Pancreas (tissue), 10 donors: ENCODE measurements at places on chromosomes 3 and 15. TPM values are rescaled to one million over a fixed set of nuclear protein-coding genes. Genes with fewer than 3 reads are reported as not detected.

The BFSP2 gene
- not detected for total RNA-seq

The SPATA12 gene
- not detected for total RNA-seq

The LOXL1 gene
- 5.4 TPM for total RNA-seq

DNA sequence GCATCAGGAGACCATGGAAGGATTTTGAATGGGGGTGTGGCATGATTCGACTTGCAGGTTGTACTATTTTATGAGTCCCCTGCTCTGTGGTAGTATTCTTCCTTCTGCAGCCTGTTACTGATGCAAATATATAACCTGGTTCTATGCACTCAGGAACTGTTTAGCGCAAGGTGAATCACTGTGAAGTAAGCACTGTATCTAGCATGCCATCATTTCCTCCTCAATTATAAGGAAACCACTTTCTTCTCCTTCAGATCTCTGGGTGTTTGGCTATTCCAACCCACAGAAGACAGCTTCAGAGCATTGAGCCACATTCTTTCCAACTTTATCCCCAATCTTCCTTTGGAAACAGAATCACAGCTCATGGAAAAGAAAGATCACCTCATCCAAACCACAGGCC, 176.7 kb downstream of the DIPK2A start:
- no peak overlapping the region for H3K4me3 ChIP-seq
- H3K27ac ChIP-seq: no peak overlapping the region
- H3K4me1 ChIP-seq: no peaks in the 10 kb centered on the region
- no peak for DNase-seq
- H3K36me3 ChIP-seq: no peaks in the 10 kb centered on the region

- H3K4me3 ChIP-seq: no peak overlapping the region
- no peaks in the 10 kb centered on the region for H3K27me3 ChIP-seq
- no peak for DNase-seq
- no peaks in the 10 kb centered on the region for H3K36me3 ChIP-seq
Observed at GRCh38 chr15:84834969-84835368, 17.8 kb downstream of the ALPK3 start.

DNA sequence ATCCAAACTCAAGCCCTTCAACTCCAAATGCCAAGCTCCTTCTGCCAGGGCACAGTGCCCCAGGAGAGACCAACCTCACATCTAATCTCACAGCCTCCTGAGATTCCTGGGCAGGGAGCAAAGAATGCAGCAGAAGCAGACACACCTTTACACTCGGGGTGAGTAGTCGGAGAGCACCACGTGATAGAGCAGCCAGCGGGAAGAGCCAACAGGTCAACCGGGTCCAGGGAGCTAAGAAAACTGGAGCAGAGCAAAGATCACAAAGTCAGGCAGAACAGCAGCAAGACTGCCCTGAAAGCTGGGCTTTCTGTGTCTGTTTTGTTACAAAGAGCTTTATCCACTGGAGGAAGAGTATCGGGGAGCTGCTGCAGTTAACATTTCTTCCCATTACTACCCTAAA, 4.2 kb downstream of the B3GALNT1 start:
- H3K27me3 ChIP-seq: no peaks in the 10 kb centered on the region
- H3K27ac ChIP-seq: no peak overlapping the region
- H3K4me3 ChIP-seq: no peak overlapping the region
- H3K4me1 ChIP-seq: no peaks in the 10 kb centered on the region
- no peaks in the 10 kb centered on the region for H3K36me3 ChIP-seq

- H3K4me1 ChIP-seq: no peaks in the 10 kb centered on the region
- no peaks in the 10 kb centered on the region for H3K27me3 ChIP-seq
- no peak overlapping the region for H3K4me3 ChIP-seq
Observed at GRCh38 chr3:18098960-18099587, 326.1 kb downstream of the SATB1 start.

DNA sequence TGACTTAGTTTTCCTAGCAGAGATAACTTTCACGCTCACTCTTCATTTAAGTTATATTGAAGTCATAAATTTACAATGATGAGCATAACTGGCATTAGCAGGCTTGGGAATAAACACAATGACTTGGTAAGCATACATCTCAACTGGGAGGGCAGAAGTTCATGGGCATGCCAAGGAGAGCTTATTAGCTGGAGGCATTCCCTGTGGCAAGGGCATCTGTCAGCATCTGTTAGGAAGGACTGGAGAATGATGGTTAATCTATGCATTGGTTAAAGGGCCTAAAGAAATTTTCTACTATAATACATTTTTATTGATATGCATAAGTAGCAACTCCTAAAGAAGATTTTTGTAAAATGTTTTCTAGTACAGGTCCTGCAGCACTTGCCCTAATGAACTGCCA, 52.4 kb downstream of the NEK11 start:
- no peak overlapping the region for H3K4me3 ChIP-seq
- H3K36me3 ChIP-seq: no peaks in the 10 kb centered on the region
- no peak overlapping the region for H3K27ac ChIP-seq

DNA sequence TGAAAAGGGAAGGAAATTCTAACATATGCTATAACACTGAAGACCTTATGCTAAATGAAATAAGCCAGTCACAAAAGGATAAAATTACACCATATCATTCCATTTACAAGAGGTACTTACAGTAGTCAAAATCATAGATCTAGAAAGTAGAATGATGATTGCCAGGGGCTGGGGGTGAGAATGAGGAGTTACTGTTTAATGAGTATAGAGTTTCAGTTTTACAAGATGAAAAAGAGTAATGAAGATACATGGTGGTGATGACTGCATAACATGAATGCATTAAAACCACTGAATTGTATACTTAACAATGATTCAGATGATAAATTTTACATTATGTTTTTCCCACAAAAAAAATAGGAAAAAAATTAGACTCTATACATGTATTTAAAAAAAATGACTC, 152.6 kb downstream of the SCAPER start:
- no peak for DNase-seq
- H3K4me1 ChIP-seq: no peaks in the 10 kb centered on the region
- H3K27me3 ChIP-seq: no peaks in the 10 kb centered on the region

- H3K4me3 ChIP-seq: no peak overlapping the region
- no peak for DNase-seq
- no peaks in the 10 kb centered on the region for H3K27me3 ChIP-seq
- H3K36me3 ChIP-seq: no peaks in the 10 kb centered on the region
- no peaks in the 10 kb centered on the region for H3K4me1 ChIP-seq
- no peak overlapping the region for H3K27ac ChIP-seq
Observed at GRCh38 chr15:70409388-70409787, 311.7 kb upstream of the TLE3 start.

DNA sequence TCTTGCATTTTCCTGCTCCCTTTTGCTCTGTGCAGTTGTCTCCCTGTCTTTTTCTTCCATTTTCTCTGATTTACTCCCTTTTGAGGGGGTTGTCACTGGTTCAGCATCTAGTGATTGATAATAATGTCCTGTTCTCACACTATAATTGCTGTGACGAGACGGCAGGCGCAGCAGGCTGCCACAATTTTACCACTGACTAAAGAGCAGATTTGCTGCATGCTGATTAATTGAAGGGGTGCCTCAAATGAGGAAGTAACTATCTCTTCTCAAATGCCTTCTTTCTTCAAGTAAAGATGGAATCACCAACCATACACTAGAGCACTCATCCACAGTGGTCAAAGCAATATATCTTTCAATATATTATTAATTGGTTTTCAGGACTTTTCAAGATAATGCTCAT, 219.3 kb downstream of the CBLB start:
- DNase-seq: no peak
- no peak overlapping the region for H3K27ac ChIP-seq
- H3K27me3 ChIP-seq: no peaks in the 10 kb centered on the region
- H3K4me1 ChIP-seq: no peaks in the 10 kb centered on the region
- H3K4me3 ChIP-seq: no peak overlapping the region

GRCh38 chr3:37536840-37537239, 324.8 kb upstream of the CTDSPL start:
- no peaks in the 10 kb centered on the region for H3K36me3 ChIP-seq
- H3K4me1 ChIP-seq: no peaks in the 10 kb centered on the region
- H3K27ac ChIP-seq: no peak overlapping the region
- H3K4me3 ChIP-seq: no peak overlapping the region
